ENCODE measurements at places on chromosomes 11 and 22.

DNA sequence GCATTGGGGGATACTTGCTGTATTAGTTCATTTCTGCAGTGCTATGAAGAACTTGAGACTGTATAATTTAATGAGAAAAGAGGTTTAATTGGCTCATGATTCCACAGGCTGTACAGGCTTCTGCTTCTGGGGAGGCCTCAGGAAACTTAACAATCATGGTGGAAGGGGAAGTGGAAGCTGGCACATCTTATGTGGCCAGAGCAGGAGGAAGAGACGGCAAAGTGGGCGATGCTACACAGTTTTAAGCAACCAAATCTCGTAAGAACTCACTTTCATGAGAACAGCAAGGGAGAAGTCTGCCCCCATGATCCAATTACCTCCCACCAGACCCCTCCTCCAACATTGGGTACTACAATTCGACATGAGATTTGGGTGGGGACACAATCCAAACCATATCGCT lies 55.1 kb downstream of the TMPRSS5 start:
- H3K27me3 ChIP-seq, result peaks cover 27% of the 10 kb centered on the region
- no peaks in the 10 kb centered on the region for H3K36me3 ChIP-seq
- DNase-seq, result no peak
- H3K4me3 ChIP-seq, result no peak overlapping the region
- H3K27ac ChIP-seq, result no peak overlapping the region
- no peaks in the 10 kb centered on the region for H3K4me1 ChIP-seq

- no peaks in the 10 kb centered on the region for H3K36me3 ChIP-seq
- peaks cover 55% of the 10 kb centered on the region for H3K27me3 ChIP-seq
- H3K4me1 ChIP-seq, result no peaks in the 10 kb centered on the region
- H3K4me3 ChIP-seq, result no peak overlapping the region
- DNase-seq, result no peak
Measured at GRCh38 chr11:35424157-35424940, 5.0 kb upstream of the SLC1A2 start.

DNA sequence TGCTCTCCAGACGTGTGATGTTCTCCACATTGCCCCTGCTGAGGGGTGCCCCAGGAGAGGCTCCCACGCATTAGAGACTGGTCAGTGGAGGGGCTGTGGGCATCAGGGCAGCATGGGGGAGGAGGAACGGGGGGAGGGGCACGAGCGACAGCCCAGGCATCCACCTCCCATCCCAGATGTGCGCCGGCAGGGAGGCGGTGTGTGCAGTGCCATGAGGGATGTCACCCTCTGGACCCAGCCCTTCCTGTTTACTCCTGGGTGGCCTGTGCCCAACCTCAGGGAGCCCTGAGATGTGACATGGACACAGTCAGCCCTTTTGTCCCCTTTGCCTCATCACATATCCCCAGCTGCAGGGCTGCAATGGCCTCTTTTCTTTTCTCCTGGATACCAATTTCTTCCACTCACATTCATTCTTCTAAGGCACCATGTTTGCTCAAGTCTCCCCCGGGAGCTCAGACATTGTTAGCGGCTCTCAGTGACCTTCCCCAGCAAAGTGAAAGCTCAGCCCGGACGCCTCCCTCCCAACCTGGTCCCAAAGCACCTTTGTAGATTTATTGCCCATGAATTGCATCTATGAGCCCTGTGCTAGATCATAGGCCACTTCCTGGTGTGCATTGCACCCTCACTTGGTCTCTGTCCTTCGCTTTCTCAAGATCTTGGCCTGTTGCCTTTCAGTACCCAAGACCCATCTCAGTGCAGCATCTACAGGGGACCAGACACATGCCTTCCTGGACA lies 150.6 kb downstream of the CEP164 start:
- no peak for DNase-seq
- H3K4me3 ChIP-seq, result no peak overlapping the region
- H3K4me1 ChIP-seq, result no peaks in the 10 kb centered on the region
- H3K27me3 ChIP-seq, result peaks cover 6% of the 10 kb centered on the region
- no peaks in the 10 kb centered on the region for H3K36me3 ChIP-seq

GRCh38 chr22:43883012-43883661 lies 8.7 kb downstream of the PNPLA5 start:
- DNase-seq, result peak; percentile 33
- H3K27me3 ChIP-seq, result peaks cover 69% of the 10 kb centered on the region
- H3K4me1 ChIP-seq, result peaks cover 5% of the 10 kb centered on the region
- H3K4me3 ChIP-seq, result no peak overlapping the region
- no peaks in the 10 kb centered on the region for H3K36me3 ChIP-seq

DNA sequence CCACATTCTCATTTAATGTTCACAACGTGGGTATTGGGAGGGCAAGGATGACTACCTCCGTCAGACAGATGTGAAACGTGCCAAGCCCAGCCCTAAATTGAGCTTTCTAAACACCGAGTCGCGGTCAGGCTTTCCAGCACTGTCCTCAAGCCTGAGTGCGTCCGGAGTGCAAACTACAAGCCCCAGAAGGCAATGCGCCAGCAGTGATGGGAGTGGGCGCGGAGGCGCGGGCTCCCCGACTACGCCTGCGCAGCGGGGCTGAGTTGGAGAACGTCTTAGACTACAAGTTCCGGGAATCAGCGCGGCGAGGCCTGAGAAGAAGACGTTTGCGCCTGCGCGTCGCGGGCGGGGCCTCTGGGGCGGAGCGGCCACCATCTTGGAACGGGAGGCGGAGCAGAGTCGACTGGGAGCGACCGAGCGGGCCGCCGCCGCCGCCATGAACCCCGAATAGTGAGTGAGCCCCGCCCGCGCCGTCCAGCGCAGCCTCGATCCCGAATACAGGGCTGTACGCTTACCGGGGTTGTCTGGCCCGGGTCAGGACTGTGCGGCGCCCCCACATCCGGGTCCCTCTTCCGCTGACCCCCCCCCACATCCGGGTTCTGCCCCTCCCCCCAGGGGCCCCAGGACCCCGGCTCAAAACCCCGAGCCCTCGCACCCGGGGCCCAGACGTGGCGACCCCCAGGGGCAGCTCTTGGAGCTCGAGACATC lies at the start of gene RAB1B:
Gene RAB1B, plus strand, starts transcription at position 396 of the 708 bp plus-strand sequence. Its CDS starts 41 bp downstream, at position 437.
- no peaks in the 10 kb centered on the region for H3K27me3 ChIP-seq
- H3K36me3 ChIP-seq, result peaks cover 3% of the 10 kb centered on the region
- peak within 1 kb of the TSS; percentile 99 for H3K27ac ChIP-seq
- peak within 1 kb of the TSS; percentile 94 for H3K4me3 ChIP-seq
- peaks cover 50% of the 10 kb centered on the region for H3K4me1 ChIP-seq

DNA sequence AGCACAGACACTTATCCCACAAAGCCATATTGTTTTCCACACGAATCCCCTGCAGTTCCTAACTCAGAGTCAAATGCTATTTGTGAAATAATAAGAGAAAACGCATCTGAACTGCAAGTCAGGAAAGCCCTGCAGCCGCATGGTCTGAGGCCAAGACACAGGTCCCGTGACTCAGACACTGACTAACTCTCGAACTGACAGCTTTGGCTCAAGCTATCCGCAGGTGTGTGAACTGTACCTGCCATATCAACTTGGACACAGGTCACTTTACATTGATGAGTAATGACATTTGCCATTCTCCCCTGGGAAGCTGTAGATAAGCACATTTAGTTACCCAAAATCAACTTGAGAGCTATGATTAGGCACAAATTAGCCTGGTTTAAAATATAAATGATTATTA lies 34.9 kb upstream of the NFRKB start:
- H3K36me3 ChIP-seq, result peaks cover 6% of the 10 kb centered on the region
- no peak overlapping the region for H3K27ac ChIP-seq
- no peaks in the 10 kb centered on the region for H3K4me1 ChIP-seq
- no peaks in the 10 kb centered on the region for H3K27me3 ChIP-seq
- no peak overlapping the region for H3K4me3 ChIP-seq
- DNase-seq, result no peak

DNA sequence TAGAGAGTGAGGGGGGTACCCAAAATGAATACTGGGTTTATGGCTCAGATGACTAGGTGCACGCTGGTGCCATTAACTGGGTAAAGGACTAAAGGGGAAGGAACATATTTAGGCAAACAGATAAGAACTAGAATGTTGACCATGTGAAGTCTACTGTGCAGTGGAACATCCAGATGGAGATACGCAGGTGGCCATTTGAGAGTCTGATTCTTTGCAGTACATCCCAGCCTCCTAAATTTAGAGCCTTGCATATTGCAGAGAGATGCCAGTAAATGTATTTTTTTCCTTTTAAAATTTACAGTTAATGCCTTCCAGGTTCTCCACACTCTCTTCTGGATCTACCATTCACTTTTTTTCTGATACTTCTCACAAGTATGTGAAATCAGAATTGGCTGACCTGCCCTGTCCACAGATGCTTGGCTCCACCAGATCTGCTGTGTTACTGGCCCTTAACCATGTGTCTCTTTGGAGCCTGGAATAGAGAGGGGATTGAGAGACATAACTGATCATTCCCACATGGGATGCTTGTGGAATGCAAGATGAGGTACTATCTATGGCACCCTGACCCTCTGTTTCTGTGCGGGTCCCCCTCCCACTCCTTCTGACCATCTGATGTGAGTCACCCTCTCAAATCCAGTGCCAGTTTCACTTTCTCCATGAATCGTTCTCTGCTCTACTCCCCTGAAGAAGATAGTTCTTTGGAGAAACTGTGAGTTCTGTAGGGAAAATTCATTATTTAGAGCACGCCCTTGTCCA lies 77.0 kb upstream of the NCAM1 start:
- H3K27me3 ChIP-seq, result peaks cover 3% of the 10 kb centered on the region
- H3K4me3 ChIP-seq, result no peak overlapping the region
- no peak for DNase-seq
- H3K4me1 ChIP-seq, result no peaks in the 10 kb centered on the region
- H3K36me3 ChIP-seq, result no peaks in the 10 kb centered on the region
